ENCODE measurements at places on chromosomes 3 and 15.

- no peak for DNase-seq
Measured at GRCh38 chr3:98725352-98725751, 37.8 kb upstream of the ST3GAL6 start.

DNA sequence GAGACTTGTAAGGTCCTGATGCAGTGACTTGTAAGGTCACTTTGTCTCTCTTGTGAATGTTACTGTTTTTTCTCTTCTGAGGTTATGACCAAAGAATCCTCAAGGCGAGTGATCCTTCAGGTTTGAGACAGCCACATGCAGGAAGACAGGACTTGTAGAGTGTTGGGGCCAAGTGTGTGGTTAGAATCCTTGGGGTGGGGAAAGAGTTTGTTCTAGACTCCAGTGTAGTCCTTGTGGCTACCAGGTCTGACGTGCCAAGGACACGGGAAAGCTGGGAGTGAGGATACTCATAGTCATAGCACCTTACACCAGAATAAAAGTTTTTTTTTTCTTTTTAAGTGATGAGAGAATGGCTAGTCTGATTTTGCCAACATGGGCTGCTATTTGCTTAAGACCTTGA lies 7.3 kb upstream of the SACM1L start:
- no peak for DNase-seq

DNA sequence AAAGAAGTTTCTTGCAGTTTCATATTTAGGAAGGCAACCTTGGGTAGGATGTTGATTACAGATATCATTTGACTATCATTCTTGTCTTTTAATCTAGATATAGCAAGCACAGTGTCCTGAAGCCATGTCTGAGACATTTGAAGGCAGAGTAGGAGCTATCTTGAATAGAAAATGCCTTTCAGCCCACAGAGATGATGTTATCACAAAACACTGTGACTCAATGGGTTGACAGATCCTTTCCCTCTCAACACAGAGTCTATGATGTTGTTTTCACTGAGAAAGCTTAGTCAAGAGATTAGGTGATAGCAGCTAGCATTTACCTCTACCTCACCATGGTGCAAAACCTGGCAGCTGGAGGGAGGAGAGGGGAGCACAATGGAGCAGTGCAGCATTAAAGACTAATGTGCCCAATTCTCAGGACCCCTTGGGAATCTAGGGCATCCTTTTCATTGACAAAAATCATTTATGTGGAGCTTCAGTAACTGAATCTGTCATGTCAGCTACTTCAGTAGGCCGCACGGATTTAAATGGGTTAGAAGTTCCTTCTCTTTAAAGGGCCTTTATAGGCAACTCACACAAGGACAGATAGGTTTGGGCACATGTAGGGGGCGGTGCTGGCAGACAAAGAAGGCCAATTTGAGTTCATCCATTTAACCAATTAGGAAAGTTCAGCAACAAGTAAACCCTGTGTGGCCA lies 121.8 kb downstream of the AGBL1 start:
- no peak for DNase-seq

- DNase-seq, result peak; percentile 78
Measured at GRCh38 chr3:132730891-132731580, 8.8 kb upstream of the NPHP3 start.

DNA sequence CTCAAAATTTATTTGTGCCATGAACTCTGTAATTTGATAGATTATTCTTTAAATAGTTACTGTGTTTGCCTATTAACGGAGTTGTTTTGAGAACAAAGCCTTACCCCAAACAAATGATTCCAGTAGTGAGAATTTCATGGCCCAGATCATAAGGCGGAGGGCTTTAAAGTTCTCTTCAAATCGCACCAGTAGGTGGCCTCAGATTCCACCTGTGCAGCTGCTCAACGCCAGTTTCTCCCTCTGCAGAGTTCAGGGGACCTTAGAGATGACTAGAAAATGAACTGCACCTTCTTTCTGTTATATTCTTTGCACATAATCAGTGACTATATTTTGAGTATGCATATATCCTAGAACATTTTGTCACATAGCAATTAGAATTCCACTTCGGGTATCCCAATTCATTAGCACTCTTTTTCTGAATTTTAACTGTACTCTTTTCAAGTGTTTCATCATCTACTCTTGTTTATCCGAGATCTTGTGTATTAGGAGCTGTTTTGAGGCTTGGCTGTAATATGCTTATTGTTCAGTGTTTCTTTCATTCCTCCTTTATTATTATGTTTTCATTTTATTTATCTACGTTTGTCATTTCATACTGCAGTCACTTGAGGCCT lies 232.6 kb upstream of the CHRM5 start:
- peak; percentile 22 for DNase-seq

DNA sequence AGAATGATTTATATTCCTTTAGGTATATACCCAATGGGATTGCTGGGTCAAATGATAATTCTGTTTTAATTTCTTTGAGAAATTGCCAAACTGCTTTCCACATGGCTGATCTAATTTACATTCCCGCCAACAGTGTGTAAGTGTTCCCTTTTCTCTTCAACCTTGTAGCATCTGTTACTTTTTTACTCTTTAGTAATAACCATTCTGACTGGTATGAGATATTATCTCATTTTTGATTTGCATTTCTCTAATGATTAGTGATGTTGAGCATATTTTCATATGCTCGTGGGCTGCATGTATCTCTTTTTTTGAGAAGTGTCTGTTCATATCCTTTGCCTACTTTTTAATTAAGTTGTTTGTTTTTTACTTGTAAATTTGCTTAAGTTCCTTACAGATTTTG lies 1264.2 kb downstream of the OTOL1 start:
- no peak for DNase-seq

GRCh38 chr15:31274496-31275330 lies 51.9 kb upstream of the KLF13 start:
- no peak for DNase-seq

- peak; percentile 69 for DNase-seq
Measured at GRCh38 chr3:98778852-98779413, 15.8 kb downstream of the ST3GAL6 start.

GRCh38 chr15:93029214-93029835 lies 59.7 kb downstream of the RGMA start:
- DNase-seq, result no peak

DNA sequence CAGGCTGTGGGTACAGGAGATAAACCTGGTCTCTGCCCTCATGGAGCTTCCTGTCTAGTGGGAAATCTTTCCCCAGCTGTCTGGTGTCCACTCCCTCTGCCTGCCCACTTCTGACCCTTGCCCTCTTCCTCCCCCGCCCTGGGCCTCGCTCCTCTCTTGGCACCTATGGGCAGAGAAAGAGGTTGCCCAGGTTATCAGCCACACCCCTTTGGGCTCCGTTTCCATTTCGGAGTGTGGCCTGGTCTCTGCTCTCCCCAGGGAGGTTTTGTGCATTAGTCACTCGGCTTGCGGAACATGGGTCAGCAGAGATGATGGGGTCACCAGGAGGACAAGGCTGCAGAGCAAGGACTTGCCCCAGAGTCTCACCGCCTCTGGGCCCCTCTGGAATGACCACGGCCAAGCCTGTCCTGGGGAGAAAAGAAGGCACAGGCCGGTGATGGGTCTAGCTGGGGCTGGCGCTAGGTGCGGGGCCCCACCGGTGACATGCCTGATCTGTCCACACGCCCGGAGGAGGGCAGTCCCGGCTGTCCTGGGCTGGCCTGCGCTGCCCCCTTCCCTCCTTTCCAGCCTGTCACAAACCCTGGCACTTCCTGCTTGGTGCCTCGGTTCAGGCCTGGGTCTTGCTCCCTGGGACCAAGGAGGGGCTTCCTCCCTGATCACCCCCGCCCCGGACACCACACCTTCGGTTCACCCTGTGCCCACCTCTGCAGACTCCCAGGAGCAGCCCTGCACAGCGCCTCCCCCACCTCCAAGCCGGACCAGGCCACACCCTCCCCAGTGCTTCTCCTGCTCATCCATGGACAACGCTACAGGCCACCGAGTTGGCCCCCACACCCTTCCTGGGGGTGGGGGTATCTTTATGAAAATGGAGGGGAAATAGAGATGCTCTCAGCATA lies 35.6 kb upstream of the MUC4 start:
- DNase-seq, result no peak

DNA sequence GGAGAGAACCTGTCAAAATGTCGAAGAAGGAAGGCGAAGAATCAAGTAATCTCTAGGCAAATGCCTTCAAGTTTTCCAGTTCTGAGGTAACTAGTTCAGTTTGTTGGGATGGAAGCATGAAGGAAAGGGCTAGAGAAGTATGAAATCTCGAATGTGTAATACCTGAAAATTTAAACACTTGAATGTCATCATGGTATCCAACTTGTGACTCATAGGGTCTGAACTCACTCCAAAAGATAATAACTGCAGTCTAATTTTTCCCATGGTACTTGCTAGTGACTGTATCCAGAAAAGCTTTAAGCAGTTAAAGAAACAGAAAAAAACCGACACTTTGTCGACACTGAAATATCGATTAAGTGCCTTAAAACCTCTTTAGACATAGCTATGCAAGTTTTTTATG lies 102.9 kb upstream of the CHRM5 start:
- no peak for DNase-seq

GRCh38 chr3:137110392-137110996 lies 152.7 kb downstream of the IL20RB start:
- DNase-seq, result peak; percentile 32

DNA sequence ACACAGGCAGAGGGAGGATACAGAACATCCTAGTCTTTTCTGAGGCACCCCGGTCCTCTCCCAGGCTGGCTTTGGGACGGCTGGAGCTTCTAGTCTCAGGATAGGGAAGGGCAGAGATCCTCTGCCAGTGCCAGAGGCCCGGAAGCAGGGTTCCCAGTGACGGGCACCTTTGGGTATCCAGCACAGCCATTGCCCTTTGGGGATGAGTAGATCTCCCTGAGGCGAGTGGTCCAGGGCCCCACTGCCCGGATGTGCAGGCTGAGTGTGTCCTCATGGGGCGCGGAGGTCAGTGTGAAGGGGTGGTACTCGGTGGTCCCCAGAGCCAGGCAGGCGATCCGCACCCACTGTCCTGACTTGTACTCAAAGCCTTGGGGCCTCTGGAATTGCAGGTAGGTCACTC lies 18.3 kb downstream of the DUOX2 start:
- no peak for DNase-seq

- no peak for DNase-seq
Measured at GRCh38 chr3:58998476-58999117, 51.2 kb downstream of the CFAP20DC start.

DNA sequence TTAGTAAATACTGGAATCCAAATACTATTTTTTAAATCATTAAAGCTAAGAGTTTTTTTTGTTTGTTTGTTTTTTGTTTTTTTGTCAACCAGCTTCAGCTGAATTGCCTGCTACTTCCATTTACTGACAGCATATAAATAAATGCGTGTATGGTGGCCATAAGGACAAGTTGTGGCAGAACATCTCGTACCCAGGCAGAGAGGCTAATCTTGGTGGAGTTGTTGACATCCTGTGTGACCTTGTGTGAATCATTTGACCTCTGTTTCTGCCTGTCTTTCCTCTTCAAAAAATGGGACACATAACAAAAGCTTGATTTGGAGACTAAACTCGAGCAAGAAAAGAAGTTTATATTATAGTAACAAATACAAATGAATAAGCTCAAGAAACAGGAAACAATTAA lies 734.2 kb downstream of the MCTP2 start:
- DNase-seq, result no peak

DNA sequence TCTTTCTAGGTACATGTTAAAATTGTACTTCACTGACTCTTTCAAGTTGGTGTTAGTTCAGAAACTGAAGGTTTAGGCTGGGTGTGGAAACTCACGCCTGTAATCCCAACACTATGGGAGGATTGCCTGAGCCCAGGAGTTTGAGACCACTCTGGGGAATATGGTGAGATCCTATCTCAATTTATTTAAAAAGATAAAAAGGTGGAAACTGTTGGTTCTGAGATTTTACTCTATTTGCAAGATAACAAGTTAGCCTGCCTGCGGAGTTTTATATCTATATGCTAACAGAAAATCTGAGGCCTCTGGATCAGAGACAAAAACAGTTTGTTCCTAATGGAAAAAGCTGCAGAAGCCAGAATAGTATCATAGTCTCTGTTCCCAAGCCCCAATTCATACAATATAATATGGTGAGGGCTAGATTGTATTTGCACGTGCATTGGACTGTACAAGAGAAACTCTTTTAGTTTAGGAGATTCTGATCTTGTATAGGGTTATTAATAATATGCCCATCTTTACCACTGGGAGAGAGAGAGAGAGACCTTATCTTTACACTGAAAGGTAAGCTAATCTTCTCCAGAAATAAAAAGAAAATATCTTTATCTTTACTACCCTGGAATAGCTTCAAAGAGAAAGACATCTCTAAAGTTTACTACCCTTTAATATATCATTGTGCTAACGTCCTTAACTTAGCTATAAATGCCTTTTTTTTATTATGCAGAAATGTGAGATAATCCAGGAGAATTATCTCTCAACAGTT lies 1267.6 kb downstream of the OTOL1 start:
- no peak for DNase-seq

- peak; percentile 66 for DNase-seq
Measured at GRCh38 chr15:40235201-40235885, 3.5 kb upstream of the PAK6 start.

GRCh38 chr15:26937134-26937533 lies 33.8 kb upstream of the GABRG3 start:
- no peak for DNase-seq

- peak; percentile 48 for DNase-seq
Measured at GRCh38 chr3:116148881-116149851, 296.1 kb downstream of the LSAMP start.

DNA sequence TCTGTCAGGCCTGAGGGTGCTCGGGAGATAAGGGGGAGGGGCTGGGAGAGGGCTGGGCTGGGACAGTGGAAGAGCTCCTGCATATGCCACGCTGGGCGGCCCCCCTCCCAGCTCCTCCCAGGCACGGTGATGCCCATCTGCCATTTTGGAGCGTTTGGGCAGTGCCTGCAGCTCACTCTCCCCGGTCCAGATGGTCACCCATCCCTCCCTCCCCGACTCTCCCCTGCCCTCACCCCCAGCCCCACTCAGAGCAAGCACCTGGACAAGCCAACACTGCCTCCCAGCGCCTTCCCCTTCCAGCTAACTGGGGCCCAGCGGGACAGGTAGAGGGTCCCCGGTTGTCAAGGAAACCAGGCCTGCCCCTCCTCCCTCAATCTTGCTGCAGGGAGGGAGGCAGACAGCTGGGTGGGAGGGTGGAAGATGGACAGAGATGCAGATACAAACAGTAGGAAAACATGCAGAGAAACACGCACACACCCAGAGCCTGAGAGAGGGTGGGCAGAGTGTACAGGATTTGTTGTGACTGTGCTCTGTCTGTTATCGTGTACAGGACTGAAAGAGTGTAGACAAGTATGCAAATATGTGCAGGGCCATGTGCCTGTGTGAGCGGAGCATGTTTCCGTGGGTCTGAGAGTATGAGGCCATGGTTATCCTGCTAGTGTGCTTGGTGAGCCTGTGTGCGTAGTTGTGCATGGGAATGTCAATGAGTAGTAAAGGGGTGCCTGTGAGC lies 17.5 kb upstream of the CORO2B start:
- DNase-seq, result no peak

DNA sequence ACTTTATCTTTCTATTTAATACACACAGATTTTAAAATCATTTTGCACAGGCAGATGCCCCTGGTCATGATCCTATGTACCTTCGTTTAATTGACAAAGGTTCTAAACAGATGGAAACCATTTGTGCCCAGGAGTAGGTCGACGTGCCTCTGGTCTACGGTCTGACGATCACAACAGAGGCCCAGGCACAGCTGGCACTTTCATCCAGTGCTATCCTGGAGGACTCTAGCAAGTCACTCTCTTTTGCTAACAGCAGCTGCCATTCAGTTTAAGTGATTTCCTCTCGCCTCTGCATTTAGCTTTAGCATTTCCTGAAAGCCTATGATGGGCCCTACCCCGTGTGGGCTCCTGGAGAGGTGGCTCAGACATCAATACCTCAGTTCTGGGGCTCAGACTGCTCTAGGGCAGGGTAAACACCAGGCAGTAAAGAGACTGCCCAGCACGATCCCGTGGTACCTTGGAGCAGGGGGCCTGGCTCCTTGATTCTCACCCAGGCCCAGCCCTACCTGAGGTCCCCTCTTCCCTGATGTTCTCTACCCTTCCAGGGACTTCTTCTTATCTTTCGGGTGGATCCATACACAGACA lies 83.2 kb upstream of the SNRPA1 start:
- no peak for DNase-seq

Measured in pons (tissue), 1 donor.